ENCODE measurements at places on chromosomes 2 and 18.
A peak's percentile ranks its signal among the peaks of the same experiment; 100 is the strongest.

DNA sequence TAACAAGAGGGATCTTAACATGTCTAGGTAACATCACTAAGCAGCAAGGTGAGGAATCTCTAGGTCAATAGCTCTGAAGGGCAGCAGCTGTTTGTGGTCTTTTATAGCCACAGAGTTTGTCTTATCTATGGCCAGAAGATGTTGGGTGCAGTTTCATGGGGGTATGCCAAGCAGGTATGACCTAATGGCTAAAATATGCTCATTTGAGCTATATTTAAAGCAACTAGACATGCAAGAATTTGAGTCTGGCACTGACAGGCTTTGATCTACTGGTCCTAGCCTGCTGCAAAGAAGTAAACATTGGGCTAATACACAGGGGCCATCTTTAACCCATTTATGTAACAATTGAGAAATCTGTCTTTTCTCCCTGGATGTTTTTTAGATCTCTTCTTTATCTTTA, 13.9 kb upstream of the UGP2 start:
- no peak for DNase-seq

DNA sequence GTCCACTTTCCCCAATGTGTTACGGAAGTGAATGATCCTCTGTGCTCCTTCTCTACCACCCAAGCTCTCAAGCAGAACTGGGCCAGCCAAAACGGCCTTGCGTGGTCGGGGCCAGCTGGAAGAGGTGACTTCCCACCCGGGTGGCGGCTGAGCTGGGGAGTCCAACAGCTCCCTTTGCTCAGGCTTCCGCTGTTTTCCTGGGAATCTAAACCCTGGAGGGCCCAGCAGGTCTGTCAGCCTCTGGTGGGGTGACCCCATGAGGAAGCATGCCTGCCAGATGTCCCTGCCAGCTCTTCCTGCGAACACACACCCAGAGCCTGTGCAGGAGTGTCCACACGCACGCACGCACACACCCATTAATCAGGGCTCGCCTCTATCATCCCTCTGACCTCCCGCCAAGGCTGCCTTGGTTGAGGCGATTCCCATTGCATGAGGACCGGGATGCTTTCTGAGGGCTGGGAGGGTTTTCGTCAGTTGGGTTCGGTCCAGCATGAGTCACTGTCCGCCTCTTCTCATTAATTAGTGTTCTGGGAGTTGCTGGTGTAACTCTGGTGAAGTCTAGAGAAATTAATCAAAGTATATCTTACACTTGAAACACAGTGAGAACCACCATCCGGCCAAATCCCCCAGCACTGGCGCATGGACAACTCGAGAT, 90.6 kb downstream of the TWIST2 start:
- DNase-seq: no peak

GRCh38 chr2:222703886-222704285, 32.4 kb downstream of the MOGAT1 start:
- DNase-seq: no peak

DNA sequence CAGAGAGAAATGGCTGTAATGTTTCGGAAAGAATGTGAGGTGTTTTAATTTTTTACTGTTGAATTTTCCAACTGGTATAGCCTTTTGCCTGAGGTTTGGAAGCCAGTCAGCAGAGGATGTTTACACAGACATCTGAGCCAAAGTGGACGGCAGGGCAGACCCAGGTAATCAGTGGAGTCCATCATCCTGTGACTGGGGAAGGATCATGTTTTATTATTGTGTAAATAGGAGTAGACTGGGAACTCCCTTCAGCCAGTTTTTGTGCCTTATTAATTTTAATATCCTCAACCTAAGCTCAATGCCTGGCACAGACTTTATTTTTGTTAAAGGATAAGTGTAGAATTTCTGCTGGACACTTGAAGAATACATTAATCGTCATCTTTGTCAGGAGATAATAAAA, 142.0 kb upstream of the GAREM1 start:
- DNase-seq: peak; percentile 88

Measured in DMS153 (cell line).